GM18507 (cell line): ENCODE measurements at places on chromosomes 1 and 21.

DNA sequence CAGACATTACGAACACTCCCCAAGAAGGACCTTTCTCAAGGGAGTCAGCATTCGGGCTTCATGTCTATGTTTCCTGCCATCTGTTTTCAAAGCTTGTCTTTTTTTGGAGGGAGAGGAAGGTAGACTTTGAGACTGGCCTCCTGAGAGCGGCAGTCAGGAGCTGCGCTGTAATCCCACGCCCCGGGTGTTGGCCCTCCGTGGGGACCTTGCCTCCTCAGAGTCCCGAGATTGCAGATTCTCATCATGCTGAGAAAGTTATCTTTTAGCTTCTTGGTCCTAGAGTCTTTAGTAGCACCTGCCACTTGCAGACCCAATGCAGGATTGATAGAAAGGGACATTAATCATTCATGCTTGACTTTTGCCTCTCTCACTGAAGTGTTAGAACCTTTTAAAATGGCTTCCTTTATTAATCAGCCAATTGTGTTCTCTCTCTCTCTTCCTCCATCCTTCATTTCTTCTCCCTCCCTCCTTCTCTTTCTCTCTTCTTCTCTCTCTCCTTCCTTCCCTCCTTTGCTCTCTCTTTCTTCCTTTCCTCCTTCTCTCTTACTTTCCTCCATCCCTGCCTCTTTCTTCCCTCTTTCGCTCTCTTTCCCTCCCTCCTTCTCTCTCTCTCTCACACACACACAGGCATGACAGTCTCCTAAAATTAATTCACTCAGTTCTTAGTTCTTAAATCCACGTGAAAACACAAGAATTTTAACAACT lies 25.2 kb upstream of the GNPAT start:
- DNase-seq, result no peak

- DNase-seq, result no peak
These were observed 148.9 kb upstream of the RUNX1 start for GRCh38 chr21:35197992-35198431.

- no peak for DNase-seq
These were observed 25.7 kb upstream of the BACE2 start for GRCh38 chr21:41142051-41142795.

DNA sequence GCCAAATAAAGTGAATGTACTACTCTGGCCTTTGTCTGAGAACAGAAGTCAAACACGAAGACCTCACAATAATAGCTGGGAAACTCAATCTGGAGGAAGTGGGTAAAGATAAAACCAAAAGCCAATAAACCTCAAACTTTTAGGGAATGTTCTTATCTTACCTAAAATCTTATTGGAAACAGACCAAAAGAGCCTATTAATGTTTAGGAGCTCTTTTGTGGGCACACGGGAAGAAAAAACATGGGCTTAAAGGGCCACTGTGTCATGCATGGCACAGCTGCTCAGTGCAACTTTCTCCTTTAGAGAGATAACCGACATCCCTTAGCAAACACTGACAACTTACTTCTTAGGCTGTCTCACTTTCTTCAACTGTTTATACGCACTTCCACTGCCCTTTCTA lies 16.1 kb downstream of the EIF2B3 start:
- no peak for DNase-seq

GRCh38 chr1:22115286-22115685 lies 27.6 kb downstream of the WNT4 start:
- no peak for DNase-seq

DNA sequence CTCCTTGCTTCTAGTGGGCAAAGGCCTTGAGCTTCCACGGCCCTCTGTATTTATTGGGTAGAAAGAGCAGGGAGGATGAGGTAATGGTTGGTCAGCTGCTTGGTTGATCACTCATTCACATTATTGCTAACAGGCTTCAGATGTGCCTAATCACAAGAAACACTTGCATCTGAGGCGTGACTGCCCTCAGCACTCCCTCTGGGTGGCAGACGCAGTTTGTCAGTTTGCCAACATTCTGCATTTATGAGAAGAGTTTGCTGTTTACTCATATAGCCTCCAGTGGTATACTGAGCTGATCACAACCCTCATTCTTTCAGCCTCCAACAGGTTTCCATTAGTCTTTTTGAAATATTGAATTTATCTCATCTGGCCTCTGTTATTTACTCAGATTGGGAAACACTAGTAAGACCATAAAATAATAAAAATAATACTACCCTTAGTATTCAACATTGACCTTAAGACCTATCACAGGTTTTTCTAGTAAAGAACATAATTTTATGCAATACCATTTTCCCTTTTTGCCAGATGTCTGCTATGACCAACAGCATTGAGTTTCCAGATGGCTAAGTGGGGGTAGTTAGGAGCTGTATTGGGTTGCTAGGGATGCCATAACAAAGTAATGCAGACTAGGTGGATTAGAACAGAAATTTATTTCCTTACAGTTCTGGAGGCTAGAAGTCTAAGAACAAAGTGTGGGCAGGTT lies 53.3 kb downstream of the PTGFR start:
- DNase-seq, result no peak

DNA sequence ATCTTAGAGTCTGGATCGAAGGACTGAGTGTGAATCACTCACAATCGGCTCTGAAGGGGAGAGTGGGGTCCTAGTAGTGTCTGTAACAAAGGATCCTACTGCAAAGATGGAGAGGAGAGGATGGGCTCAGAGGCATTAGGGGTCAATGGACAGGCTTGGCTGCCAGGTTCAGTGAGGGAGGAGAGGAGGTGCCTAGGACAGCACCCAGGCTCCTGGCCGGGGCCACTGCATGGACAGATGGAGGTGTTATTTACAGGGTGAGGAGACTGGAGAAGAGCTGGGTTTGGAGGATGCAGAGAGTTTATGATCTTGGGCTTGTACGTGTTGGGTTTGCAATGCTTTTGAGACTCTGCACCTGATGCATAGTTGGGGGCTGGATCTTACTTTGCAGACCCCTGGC lies 658.9 kb downstream of the PTPRU start:
- no peak for DNase-seq
